ENCODE measurements at places on chromosomes 1 and 21. TPM values are rescaled to one million over a fixed set of nuclear protein-coding genes. Genes with fewer than 3 reads are reported as not detected.

E2F2 gene
- 0.11 TPM for polyA plus RNA-seq

CITED4 gene
- polyA plus RNA-seq: 0.80 TPM

PANK4 gene
- 13.3 TPM for polyA plus RNA-seq

S100A1 gene
- 0.71 TPM for polyA plus RNA-seq

WNT4 gene
- polyA plus RNA-seq: 0.02 TPM

CLEC20A gene
- not detected for polyA plus RNA-seq

KCNJ6 gene
- 0.01 TPM for polyA plus RNA-seq

ADAMTS5 gene
- 5.4 TPM for polyA plus RNA-seq

PTGFRN gene
- 3.1 TPM for polyA plus RNA-seq

FCGR3A gene
- polyA plus RNA-seq: not detected

C1orf226 gene
- 1.0 TPM for polyA plus RNA-seq

COG2 gene
- polyA plus RNA-seq: 16.3 TPM

ZBTB48 gene
- polyA plus RNA-seq: 14.0 TPM

AIRE gene
- polyA plus RNA-seq: 0.12 TPM

FPGT gene
- 11.9 TPM for polyA plus RNA-seq

CSMD2 gene
- polyA plus RNA-seq: 2.0 TPM

COL8A2 gene
- 6.8 TPM for polyA plus RNA-seq

OR6K3 gene
- polyA plus RNA-seq: not detected

MAN1C1 gene
- polyA plus RNA-seq: 0.98 TPM

SKI gene
- 5.1 TPM for polyA plus RNA-seq

ITLN1 gene
- not detected for polyA plus RNA-seq

DIO1 gene
- not detected for polyA plus RNA-seq

RNU1-2 gene
- not detected for polyA plus RNA-seq

PGLYRP3 gene
- not detected for polyA plus RNA-seq

SVBP gene
- polyA plus RNA-seq: 10.5 TPM

SPOCD1 gene
- 169 TPM for polyA plus RNA-seq

TMEM51 gene
- 2.0 TPM for polyA plus RNA-seq

DYNLT4 gene
- polyA plus RNA-seq: 0.26 TPM

KPRP gene
- not detected for polyA plus RNA-seq

KCNJ9 gene
- polyA plus RNA-seq: not detected

PGM1 gene
- 29.6 TPM for polyA plus RNA-seq

MCOLN2 gene
- polyA plus RNA-seq: 0.29 TPM

KRTAP19-3 gene
- not detected for polyA plus RNA-seq

INSRR gene
- not detected for polyA plus RNA-seq

DISP3 gene
- not detected for polyA plus RNA-seq

LORICRIN gene
- not detected for polyA plus RNA-seq

PRDM16 gene
- polyA plus RNA-seq: 0.01 TPM

BTBD8 gene
- polyA plus RNA-seq: 0.43 TPM

PTGER3 gene
- polyA plus RNA-seq: 0.60 TPM

SNX7 gene
- polyA plus RNA-seq: 36.4 TPM

ZSWIM5 gene
- polyA plus RNA-seq: 0.07 TPM

HCN3 gene
- polyA plus RNA-seq: 1.8 TPM

FOXJ3 gene
- 27.0 TPM for polyA plus RNA-seq

TRNP1 gene
- 68.9 TPM for polyA plus RNA-seq

NPHS2 gene
- polyA plus RNA-seq: not detected

KCNK2 gene
- polyA plus RNA-seq: 29.9 TPM

OR2L2 gene
- not detected for polyA plus RNA-seq

LRRC53 gene
- polyA plus RNA-seq: not detected

TCHH gene
- polyA plus RNA-seq: not detected

GJA8 gene
- not detected for polyA plus RNA-seq

MAP1LC3C gene
- 0.23 TPM for polyA plus RNA-seq

Measured in BJ (cell line).